Left ventricle myocardium superior (tissue), 1 donor: ENCODE measurements at places on chromosomes 3 and 15. TPM values are rescaled to one million over a fixed set of nuclear protein-coding genes. Genes with fewer than 3 reads are reported as not detected.

GRCh38 chr3:124824286-124824915 lies 62.8 kb downstream of the ITGB5 start:
- no peak for DNase-seq

The PPP4R2 gene
- total RNA-seq, result 53.1 TPM

DNA sequence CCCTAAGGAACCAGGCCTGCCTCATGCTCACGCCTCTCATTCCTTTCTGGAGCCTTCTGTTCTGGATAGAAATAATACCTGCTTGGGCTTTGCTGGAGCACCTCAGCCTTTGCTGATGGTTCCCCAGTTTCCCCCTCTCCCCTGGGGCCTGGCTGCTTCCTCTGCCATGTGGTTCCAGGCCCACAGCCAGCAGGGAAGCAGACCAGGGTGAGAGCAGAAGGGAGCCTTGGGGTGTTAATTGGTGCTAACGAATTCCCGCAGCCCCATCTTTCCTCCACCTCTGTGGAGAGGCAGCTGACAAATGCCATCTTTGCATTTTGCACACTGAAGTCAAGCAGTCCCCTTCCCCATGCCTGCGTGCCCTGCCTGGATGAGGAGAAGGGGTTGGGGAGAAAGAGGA lies 13.1 kb upstream of the CORO2B start:
- no peak for DNase-seq

The LRRC2 gene
- 122 TPM for total RNA-seq

- DNase-seq, result no peak
Measured at GRCh38 chr3:152452318-152452717, 183.6 kb downstream of the MBNL1 start.

The CTDSPL2 gene
- total RNA-seq, result 17.2 TPM

GRCh38 chr3:12479919-12480427 lies 4.3 kb upstream of the TSEN2 start:
- peak; percentile 40 for DNase-seq

The GOLGA8O gene
- 2.0 TPM for total RNA-seq

The GABRR3 gene
- not detected for total RNA-seq

- DNase-seq, result no peak
Measured at GRCh38 chr15:62711691-62712454, 330.7 kb upstream of the TPM1 start.

DNA sequence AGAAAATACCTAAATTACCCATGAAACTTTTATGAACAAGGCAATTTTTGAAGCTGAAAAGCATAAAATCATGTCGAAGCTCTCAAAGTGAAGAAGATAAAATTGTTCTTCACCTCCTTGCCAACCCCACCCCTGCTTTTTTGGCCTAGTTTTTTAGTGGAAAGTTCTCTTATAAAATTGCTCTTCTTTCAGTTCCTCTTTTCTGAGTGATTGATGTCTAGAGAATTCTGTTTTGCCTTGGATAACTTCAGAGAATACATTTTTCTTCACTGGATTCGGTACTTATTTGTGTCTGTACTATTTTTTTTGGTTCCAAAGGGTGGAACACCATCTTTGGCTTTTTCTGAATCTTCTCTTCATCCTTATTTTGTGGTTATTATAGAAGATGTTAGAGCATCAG lies 25.0 kb upstream of the PYDC2 start:
- no peak for DNase-seq

The ACAN gene
- 0.15 TPM for total RNA-seq

DNA sequence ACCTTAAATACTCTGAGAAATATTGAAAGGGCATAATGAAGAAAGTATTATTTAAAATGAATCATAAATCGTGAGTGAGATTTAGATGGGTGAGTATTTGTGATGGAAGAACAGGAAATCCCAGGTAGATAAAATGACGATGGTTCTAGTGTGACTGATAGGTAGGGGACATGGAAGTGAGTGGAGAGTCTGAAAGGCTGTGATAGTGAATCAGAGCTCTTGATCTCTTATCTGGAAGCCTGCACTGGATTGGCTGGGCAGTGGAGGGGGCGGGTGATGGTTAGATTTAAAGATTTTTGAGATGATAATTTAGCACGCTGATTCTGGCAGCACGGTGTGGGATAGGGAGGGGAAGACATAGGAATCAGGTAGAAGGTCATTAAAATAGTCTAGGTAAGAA lies 20.1 kb downstream of the HGD start:
- DNase-seq, result no peak

DNA sequence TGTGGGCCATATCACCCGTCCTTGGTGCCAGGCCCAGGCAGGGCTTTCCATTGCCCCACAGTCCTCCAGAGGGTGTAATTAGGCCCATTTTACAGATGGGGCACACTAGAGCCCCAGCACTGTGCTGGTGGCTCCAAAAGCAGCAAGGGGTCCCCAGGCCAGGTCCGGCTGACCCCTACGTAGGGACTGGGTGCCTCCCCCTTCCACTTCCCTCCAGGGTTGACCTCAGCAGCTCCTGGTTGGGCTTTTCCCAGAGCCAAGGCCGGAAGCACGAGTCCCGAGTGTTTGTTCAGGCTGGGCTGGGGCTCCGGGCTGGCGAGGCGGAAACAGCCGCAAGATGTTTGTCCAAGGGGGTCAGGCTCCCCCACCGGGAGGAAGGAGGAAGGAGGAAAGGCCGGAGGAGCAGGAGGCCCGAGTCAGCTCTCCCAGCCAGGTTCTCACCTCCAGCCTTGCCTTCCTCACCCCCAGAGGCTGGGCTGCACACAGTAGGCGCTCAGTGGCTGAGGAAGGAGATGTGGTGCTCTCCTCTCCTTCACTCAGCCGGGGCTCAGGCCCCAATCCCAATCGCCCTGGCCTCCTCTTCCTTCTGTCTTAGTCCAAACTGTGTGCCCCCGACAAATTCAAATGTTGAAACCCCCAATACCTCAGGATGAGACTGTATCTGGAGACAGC lies 17.1 kb upstream of the PLXND1 start:
- DNase-seq, result peak; percentile 80

GRCh38 chr3:14806641-14807263 lies 12.0 kb upstream of the FGD5 start:
- no peak for DNase-seq

The TIPIN gene
- total RNA-seq, result 4.0 TPM

The DAZL gene
- total RNA-seq, result not detected

The ZBBX gene
- total RNA-seq, result not detected

The SEMA3G gene
- total RNA-seq, result 9.1 TPM

- peak; percentile 82 for DNase-seq
Measured at GRCh38 chr3:13548696-13549622, at the start of gene FBLN2. Gene FBLN2 (plus strand): TSS chr3:13549125. CDS start chr3:13570356, 21,231 bp downstream.

The FBXL22 gene
- 42.4 TPM for total RNA-seq

DNA sequence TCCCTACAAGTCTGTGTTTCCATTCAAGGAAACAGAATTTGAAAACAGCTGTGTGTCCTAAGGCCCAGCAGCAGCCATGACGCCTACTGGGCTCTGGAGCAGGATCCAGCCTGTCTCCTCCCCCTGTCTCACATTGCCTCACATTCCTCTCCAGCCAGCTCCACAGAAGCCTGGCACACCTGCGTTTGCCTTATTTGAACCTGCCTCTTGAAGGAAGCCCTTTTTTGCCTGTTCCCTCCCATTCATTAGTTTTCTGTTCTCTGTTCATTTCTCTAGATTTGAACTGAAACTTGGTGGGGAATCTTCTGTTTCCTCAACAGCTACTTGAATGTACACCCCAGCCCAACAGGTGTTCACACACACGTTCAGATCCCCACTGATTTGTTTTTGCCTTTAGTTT lies 890.5 kb downstream of the TUSC7 start:
- no peak for DNase-seq

DNA sequence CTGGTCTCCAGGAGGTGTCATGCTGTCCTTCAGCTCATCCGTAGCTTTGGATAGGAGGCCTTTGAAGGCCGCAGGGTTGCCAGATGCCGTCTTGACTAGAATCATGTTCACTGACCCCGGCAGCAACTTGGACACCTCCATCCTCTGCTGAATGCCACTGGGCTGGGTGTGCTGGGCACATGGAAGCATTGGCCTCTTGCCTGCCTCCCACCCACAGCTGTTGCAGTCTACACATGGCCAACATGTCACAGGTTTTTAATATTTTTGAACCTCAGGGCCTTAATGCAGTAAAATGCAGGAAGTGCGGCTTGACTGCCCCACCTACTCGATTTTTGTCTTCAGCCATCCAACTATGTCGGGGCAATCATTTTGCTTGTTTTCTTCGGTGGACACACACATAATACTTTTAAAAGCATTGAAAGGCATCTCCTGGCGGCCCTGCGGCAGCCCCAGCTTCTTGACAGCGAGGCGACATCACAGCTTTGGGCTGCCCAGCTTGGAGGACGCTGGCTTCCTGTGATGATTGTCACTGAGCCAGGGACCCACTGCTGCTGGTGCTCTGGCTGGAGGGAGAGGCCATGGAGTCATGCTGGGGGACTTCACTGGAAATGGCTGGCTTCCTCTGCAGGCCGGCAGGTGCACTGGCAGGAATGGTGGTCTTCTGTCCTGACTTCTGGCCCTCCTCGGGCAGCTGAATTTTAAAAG lies 31.6 kb upstream of the ACAD9 start:
- DNase-seq, result no peak

GRCh38 chr3:150840802-150841515 lies 64.3 kb downstream of the MINDY4B start:
- DNase-seq, result no peak

DNA sequence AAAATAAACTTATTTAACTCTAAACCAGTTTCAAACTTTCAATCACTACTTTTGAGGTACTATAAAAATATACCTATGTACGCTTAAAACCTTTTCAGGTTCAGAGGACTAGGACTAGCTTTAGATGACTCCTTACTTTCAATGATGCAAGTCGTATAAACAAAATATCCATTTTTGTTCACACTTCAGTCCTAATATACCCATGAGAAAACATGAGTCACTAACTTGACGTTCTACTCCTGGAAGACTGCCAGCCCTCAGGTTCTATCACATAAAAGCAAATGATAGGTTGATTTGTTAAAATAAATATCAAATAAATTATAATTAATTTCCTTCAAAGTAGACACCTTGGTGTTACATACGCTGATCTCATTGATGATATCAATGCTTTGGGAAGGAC lies 10.6 kb upstream of the P3H2 start:
- DNase-seq, result no peak

GRCh38 chr15:79620112-79620857 lies 188.1 kb downstream of the MINAR1 start:
- DNase-seq, result no peak

DNA sequence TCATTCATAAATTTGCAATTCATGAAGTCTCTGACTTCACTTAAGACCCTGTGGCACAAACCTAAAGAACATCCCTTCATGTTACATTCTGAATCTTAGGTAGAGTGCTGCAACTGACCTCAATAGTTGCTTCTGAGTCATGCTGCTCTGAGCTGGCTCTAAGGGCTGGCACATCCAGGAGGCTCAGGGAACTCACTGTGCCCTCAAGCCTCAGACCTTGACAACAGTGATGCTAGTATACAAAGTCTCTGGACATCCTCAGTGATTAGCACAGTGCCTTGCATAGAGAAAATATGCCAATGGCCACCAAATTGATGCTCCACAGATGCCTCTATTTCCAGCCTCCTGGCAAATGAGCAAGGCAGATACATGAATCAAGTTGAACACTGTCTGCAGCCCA lies 740.9 kb upstream of the LMCD1 start:
- no peak for DNase-seq

- DNase-seq, result no peak
Measured at GRCh38 chr3:127491909-127492308, 98.6 kb downstream of the TPRA1 start.

DNA sequence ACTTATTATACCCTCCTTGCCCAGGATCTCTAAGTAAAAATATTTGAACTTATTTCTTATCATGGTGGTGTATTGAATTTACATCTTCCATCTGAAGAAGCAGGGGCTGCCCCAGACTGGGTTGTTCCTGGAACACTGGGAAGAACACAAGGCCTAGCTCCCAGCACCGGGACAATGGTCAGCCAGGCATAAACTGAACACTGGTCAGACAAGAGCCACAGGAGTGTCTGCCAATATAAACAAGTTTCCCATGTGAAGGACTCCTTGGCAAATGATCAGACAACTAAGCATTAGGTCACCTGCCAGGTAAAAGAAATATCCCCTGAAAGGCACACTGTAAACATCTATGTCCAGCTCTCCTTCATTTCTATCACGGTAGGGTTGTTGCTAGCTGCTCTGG lies 172.4 kb downstream of the ATP8B4 start:
- no peak for DNase-seq

The ITIH1 gene
- not detected for total RNA-seq

GRCh38 chr15:59918994-59919951 lies 84.8 kb upstream of the FOXB1 start:
- DNase-seq, result no peak

GRCh38 chr3:64185436-64185835 lies 39.8 kb downstream of the PRICKLE2 start:
- DNase-seq, result no peak

The UROC1 gene
- total RNA-seq, result not detected

The IL20RB gene
- total RNA-seq, result 0.12 TPM

DNA sequence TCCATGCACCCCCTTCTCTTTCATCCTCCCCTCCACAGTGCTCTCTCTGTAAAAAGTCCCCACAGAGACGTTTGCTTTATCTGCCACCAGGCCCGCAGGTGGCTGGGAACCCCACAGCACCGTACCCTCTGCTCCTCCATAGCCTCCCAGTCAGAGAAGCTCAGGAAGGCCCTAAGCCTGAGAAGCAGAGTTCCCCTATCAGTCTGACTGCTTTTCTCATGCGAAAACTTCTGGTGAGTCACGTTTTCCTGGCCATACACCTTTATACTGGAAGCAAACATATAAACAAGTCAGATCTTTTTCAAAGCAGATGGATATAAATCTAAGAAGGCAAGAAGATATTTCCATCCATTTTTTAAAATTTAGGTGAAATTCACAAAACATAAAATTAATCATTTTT lies 51.5 kb upstream of the MEF2A start:
- DNase-seq, result no peak

GRCh38 chr3:126990890-126991289 lies 8.0 kb downstream of the PLXNA1 start:
- no peak for DNase-seq

The DUOXA2 gene
- total RNA-seq, result not detected

GRCh38 chr3:157088601-157089454 lies 71.1 kb downstream of the CCNL1 start:
- peak; percentile 98 for DNase-seq

The EXD1 gene
- total RNA-seq, result not detected

The COL6A5 gene
- not detected for total RNA-seq

The P2RY13 gene
- total RNA-seq, result 1.2 TPM

The SCG3 gene
- not detected for total RNA-seq

- DNase-seq, result no peak
Measured at GRCh38 chr15:67899596-67900283, 59.9 kb upstream of the RNU6-1 start.
